Stimulated activated memory B cell treated with anti-CD40 and anti-IgM and Interleukin-4, amounts not matched to agents 10 μg/mL and 1 μg/mL and 100 μg/mL, for 72 hours (primary cell): ENCODE measurements at places on chromosomes 5 and 9.

GRCh38 chr9:2180704-2181103, 165.6 kb downstream of the SMARCA2 start:
- ATAC-seq, result no peak

GRCh38 chr5:172199446-172199845, 5.5 kb downstream of the EFCAB9 start:
- no peak for ATAC-seq

GRCh38 chr9:127741831-127742434, 6.8 kb upstream of the TOR2A start:
- ATAC-seq, result no peak

- no peak for ATAC-seq
Observed at GRCh38 chr9:83596899-83597504, 25.9 kb upstream of the IDNK start.

- no peak for ATAC-seq
Observed at GRCh38 chr9:123669346-123669745, 260.6 kb downstream of the DENND1A start.

- no peak for ATAC-seq
Observed at GRCh38 chr5:179974246-179974945, 66.7 kb upstream of the TBC1D9B start.

- no peak for ATAC-seq
Observed at GRCh38 chr9:97698865-97699264, 1.7 kb upstream of the XPA start.

DNA sequence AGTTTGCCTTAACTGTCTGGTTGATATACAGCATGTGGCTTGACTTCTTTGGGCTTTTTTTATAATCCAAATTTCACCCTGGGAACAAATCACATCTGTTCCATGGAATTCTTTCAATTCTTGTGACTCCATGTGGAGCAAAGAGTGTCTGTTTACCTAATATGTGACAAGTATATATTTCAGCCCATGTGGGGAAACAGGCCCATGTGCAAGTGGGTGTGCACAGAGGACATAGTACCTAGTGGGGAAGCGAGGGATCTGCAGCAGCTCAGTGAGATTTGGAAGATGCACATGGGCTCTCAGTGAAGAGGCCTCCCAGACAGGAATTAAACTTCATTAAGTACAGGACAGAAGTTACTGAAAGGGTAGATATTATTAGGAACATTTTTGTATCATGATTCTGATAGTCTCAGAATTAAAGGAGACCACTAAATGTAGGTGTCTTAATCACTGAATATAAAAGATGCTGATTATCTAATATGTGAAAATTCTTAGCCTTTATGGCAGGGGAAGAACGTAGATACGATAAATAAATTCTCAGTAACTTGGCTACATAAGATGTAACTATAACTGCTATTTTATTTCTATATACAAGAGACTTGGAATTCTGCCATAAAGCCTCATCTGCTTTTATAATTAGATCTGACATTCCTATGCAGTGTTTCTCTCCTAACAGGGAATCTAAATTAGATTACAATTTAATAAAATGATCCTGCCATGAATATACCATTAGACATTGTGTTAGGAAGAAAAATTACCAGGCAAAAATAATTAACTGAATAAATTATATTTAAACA, 181.2 kb downstream of the SLC12A2 start:
- ATAC-seq, result no peak

GRCh38 chr5:129807162-129807814, 59.4 kb downstream of the MINAR2 start:
- no peak for ATAC-seq

DNA sequence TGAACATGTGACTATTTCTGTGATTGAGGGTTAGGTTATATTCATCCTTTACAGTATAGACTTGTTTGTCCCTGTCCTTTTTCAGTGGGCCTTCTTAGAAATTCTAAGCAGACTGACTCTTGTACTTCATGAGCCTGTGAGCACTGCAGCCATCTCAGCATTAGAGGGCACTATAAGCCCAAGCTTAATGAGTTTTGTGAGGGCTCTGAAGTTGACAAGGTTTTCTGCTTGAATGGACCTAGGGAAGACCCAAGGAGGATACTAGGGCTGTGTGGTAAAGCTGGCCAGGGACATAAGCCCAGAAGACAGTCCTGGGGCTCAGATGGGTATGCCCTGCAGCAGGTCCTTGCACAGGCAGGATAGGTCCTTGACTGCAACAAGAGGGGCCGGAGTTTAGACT, 126.5 kb downstream of the MRPS30 start:
- ATAC-seq, result no peak
